ENCODE measurements at places on chromosomes 11 and 22.
A peak's percentile ranks its signal among the peaks of the same experiment; 100 is the strongest.

DNA sequence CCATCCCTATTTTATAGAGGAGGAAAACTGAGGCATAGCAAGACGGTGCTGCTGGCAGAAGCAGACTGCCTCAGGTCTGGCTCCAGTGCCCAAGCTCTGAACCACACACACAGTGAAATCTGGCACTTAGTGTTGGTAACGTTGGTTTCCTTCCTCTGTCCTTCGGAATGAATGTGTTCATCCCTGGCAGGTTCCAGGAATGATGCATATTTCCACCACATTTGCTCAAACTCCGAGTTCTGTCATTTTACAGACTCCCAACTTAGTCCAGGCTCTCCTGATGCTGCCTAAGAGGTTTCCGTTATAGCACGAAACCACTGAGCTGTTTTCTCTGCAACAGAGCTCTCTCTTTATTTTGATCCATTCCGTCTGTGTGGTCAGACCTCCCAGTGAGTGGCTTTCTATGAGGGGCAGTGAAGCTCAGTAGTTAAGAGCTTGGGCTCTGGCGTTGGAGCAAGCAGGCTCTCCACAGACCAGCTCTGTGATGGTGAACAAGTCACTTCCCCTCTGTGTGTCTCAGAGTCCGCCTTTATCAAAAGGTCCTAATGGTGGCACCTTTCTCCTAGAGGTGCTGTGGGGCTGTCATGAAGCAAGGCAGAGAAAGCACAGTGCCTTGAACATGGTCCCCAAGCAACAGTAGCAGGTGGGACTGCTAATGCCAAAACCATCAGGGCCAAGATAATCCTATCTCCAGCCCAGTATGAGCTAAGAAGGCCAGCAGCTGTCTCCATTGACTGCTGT, 200.3 kb downstream of the MYO18B start:
- no peak for DNase-seq

- DNase-seq, result no peak
Observed at GRCh38 chr11:22984045-22984444, 123.8 kb upstream of the CCDC179 start.

GRCh38 chr22:39518996-39519680, 1.2 kb upstream of the ATF4 start:
- DNase-seq, result peak; percentile 42

- DNase-seq, result no peak
Observed at GRCh38 chr11:61480994-61481335, 27.6 kb upstream of the LRRC10B start.

- no peak for DNase-seq
Observed at GRCh38 chr22:47449508-47450270, 687.2 kb downstream of the TBC1D22A start.

- DNase-seq, result peak; percentile 86
Observed at GRCh38 chr22:42500161-42500835, 19.3 kb downstream of the RRP7A start.

DNA sequence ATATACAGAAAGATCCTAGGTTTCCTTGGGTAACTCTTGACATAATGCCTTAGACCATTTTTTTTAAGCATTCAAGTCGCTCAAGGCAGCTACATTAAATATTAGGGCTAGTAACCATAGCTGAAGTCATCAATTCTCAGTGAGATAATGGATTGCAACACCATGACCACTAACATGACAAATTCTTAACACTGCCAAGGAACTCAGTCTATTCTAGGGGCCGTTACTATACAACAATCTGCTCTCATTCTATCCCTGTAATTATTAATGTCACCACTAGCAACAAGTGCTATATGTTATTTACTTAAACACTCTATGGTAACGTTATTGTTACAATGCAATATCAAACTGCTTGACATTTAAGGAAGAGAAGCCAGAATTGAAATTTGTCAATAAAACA, 3.2 kb upstream of the STK33 start:
- DNase-seq, result no peak

DNA sequence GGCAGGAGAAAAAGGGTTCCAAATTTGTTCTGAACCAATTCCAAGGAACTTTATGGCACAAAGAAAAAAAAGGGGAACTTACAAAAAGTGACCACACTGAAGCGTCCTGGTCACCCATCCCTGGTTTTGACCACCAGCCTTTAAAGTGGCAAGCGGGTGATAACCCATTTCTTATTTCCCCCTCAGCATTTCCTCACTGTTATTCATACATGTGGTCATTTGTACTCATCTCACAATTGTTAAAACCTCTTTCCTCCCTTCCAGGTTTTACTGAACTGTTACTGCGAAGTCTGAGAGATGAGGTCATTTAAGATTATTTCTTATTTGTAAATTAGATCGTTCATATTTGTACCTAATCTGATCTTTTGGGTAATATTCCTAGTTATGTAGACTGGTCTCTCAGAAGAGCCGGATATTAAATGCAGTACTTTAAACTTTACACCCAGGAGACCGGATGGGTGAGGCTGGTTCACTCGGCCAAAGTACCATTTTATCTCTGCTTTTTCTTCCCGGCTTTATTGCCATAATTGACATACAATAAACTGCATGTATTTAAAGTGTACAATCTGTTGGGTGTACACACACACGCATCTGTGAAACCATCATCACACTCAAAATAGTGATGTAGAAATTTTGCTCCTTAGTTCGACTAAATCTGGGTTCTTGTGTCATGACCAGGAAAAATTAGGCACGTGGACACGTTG, 47.0 kb downstream of the CDPF1 start:
- DNase-seq, result no peak

- no peak for DNase-seq
Observed at GRCh38 chr22:39150848-39151215, 1.6 kb downstream of the CBX7 start.

DNA sequence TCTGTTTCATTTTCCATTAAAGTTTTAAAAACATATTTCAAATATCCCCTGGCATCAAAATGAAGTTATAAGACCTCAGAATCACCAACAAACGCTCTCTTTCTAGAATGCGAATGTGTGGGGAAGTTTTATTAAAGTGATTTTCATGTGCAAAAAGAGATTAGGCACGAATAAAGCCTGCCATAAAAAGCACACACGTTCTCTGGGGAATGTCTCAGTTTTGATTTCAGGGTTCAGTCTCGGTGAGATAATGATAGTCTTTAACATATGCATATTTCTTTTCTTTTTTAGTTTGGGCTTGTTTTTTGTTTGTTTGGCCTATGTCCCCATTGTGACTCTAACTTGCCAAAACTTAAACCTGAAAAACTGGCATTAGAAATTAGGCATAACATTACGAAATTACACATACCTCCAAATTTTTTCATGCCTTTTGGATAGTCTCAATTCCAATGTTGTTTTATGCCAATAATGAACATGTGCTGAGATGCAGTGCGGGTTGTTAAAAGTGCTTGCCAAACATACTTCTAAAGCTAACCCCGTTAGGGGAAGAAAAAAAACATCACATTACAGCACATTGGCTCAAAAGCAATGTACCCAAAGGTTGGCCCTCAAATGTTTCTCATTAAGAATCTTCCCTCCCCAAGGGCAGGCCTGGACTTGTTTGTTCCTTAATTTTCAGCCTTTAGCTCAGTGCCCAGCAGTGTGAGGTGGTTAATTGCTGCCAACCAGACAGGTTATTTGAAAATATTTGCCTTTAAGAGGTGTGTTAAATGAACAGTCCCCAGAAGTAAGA, 33.2 kb upstream of the FBLN1 start:
- DNase-seq, result no peak

DNA sequence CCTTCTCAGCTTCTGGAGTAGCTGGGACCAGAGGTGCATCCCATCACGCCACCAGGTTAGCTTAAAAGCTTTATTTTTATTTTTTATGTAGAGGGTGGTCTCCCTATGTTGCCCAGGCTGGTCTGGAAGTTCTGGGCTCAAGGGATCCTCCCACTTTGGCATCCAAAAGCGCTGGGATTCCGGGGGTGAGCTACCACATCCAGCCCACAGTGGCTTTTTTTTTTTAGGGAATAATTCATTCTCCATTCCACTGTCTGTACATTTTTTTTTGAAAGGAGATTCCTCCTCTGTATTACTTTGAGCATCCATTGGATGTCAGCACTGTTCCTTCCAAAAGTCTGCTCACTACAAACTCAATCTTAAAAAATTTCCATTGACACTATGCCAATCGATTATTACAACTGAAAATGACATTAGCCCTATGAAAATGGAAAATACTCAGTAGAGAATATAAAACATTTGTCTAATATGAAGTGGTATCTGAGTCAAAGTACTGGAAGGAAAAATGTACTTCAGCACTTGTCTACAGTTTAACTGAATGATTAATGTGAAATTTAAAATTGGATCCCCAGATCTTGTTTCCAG, 1.3 kb upstream of the LPXN start:
- peak; percentile 33 for DNase-seq

DNA sequence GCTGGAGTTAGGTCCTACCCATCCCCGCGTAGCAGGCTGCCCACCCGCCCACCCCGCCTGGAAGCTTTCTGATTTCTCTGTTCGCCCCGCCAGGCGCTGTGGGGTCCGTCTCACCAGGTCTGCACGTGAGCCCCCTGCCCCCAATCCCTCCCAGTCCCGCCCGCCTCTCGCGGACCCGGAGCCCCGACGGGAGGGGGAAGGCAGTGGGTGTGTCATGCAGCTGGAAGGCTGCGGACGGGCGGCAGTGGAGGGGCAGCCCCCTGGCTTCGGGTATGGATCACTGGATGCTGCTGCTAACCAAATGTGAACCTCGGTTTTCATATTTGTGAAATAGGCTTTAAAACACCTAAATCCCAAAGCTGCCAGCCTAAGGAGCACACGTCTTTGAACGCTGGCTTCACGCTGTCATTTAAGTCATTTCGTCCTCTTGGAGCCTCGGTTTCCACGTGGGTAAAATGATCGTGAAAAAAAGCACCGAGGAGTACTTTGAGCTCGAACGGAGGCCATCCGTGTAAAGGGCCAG, 568 bp upstream of the BIK start:
- no peak for DNase-seq

- no peak for DNase-seq
Observed at GRCh38 chr22:30288419-30289140, 725 bp downstream of the CASTOR1 start.

- no peak for DNase-seq
Observed at GRCh38 chr11:129955282-129955681, 47.4 kb downstream of the PRDM10 start.

GRCh38 chr22:45686836-45687235, 15.2 kb downstream of the ATXN10 start:
- DNase-seq, result no peak

GRCh38 chr22:49789289-49790141, 38.2 kb downstream of the BRD1 start:
- peak; percentile 32 for DNase-seq

- DNase-seq, result no peak
Observed at GRCh38 chr22:20432244-20432686, 5.4 kb downstream of the SCARF2 start.

Data from activated CD4-positive, alpha-beta T cell treated with anti-CD3 and anti-CD28 coated beads, Interleukin-10, Interleukin-2, amounts not matched to agents 100 ng/mL and 50 ng/mL, durations not matched to agents 16 hours and 8 hours (primary cell).